HT1080 (cell line): ENCODE measurements at places on chromosomes 6 and 20. TPM values are rescaled to one million over a fixed set of nuclear protein-coding genes. Genes with fewer than 3 reads are reported as not detected.

The TCP11 gene
- total RNA-seq = 0.13 TPM in 1 of 2 replicates, not detected in the other

The PPP1R11 gene
- 36.7 and 43.5 TPM in 2 replicates for total RNA-seq

GRCh38 chr6:144928847-144929246, 643.7 kb downstream of the UTRN start:
- DNase-seq = no peak

The ECT2L gene
- total RNA-seq = not detected in 2 replicates

DNA sequence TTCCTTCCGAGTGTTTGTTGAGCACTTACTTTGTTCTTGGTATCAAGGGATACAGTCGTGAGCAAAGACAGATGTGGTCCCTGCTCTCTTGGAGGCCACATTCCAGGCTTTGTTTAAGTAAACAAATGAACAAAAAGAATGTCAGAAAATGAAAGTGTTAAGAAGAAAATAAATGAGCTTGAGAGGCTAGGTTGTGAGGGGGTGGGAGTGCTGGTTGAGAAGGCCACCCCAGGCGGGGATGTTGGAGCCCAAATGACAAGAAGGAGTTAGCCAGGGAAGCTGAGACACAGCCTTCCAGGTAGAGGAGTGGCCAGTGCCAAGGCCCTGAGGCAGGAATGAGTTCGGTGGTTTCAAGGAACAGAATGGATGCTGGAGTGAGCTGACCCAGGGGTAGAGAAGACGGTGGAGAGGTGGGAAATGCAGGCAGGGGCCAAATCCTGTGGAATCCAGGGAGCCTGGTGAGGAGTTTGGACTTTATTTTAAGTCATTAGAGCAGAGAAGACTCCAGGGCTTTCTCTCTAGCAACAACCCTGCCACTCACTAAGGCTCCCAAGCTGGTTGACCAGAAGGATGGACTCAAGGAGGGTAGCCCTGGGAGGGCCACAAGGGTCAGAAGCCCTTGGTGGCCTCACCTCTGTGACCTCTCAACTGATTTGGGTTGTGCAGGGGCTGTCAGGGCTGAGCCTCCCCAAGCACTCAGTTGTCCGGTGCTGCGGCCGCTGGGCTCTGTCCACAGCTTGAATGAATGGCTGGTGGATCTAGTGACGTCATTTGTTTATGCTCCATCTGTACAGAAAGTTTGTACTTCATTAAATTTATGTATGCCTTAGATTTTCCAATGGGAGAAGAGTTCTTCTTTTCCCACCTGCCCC, 66.0 kb upstream of the STX16 start:
- no peak for DNase-seq

The SRMS gene
- total RNA-seq = not detected in 2 replicates

- DNase-seq = no peak
Measured at GRCh38 chr6:73951183-73951582, 255.2 kb downstream of the CD109 start.

DNA sequence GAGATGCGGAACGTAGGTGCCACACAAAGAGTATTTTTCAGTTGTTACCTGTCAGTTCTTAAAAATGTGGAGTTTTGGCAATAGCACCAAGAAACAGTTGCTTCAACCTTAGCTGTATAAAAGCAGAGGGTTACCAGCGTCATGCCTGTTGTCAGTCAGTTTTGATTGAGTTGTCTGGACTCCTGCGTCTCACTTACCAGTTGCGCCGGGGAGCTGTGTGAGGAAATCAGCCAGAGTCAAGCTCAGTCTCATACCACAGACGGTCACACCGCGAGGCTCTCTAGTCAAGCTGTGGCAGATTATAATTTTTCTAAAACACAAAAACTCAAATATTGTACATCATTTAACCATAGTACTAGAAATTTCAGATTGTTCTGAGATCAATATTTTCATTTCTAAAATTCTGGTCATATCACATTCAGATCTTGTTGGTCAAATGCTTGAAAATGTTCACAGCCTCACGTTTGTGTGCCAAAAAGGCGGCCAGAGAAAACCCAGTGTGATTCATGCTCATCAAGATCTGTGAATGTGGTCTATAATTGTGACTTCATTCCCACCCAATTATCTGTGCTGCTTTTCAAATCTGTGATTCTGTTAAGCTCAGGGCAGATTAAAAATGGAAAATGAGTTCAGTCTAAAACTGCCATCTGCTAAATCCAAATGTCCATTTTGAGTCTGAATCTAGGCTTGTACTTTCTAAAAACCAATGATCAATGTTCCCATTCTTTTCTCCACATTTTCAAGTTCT, 37.5 kb downstream of the SASH1 start:
- DNase-seq = no peak

- no peak for DNase-seq
Measured at GRCh38 chr6:102774326-102774725, 1380.8 kb downstream of the GRIK2 start.

GRCh38 chr20:5100684-5101347, 18.9 kb downstream of the PCNA start:
- DNase-seq = peak; percentile 57

DNA sequence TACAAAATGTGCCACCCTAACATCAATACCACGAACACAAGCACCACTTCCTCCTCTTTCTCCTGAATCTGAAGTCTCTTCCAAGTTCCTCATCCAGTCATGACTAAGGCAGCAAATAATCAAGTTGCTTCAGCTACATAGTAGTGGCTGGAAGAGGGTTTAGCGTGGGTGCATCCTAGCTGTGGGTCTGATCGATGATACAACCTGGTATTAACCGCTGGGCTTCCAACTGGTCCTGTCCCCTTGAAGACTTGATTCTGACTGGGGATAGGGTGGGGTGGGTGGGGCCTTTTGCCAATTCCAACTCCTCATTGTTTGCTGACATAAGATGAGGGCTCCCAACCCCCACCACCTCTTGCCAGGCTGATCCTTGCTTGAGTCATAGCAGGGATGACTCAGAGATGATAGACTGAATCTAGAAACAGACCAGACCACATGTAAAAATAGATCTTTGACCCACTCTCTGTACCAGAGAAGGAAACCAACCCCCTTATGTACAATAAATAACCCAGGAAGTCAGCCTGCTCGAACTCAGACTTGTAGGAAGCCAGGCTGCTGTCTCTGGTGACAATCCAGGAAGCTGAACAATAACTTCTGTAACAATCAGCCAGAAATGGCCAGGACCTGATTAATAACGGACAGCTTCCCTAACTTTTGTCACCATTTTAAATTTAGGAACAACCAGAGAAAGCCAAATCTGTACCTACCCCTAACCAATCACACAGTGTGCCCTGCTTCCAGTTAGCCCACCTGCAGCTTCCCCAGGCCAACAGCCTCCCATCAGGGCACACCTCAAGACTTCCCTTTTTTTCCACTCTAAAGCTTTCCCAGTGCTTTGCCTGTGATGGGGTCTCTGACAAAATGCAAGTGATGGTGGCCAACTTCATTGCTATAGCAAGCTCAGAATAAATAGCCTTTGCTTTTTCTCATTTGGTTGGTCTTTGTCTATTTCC, 68.9 kb upstream of the FAM184A start:
- DNase-seq = peak; percentile 99

DNA sequence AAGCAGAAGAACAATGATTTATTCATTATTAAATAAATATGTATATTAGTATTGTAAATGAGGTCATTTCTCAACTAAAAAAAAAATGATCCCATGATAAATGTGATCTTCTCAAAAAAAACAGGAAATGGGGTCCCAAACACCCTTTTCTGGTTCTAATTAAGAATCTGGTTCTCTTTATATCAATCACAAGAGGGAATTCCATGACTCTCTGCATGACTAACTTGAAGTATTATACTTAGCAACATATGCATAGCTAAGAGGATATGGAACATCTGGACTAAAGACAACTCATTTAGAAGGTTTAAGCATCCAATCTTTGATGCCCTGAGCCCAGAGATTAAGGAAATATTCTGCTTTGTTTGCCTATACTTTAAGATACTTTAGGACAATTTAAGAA, 89.7 kb upstream of the EMILIN3 start:
- DNase-seq = no peak

DNA sequence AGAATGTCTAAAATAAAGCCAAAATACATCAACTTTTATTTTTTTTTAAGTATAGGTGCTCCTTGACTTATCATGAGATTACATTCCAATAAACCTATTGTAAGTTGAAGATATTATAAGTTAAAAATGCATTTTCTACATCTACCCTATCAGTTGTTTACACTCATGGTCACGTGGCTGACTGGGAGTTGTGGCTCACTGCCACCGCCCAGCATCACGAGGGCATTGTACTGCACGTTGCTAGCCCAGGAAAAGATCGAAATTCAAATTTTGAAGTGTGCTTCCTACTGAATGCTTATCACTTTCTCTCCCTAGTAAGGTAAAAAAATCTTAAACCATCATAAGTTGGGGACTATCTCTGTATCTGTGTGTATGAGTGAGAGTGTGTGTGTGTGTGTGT, 126.6 kb upstream of the RIN2 start:
- DNase-seq = no peak

DNA sequence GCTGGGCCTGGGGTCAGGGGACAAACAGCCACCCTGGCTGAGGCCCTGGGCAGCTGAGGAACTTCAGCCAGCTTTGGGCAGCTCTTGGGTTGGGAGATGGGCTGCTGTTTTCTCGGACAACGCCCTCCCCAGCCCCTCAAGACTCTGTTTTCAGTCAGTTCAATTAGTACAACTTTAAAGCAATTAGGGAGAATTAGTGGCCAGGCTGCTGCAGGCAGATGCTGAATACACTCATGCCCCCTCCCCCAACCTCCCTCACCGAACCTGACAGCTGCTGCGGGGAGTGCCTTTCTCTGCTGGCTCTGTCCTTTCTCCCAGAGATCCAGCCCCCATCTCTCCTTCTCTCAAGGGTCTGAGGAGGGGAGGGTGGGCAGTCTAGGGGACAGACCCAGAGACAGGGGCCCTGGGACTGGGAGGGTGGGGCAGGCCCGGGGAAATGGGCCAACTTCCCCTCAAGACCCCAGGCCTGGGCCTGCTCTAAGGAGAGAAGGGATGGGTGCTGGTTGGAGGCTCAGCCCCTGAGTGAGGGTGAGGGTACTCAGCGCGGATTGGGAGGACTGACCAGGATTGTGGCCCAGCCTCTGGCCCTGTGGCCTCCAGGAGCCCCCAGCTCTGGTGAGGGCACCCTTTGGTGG, 17.8 kb upstream of the MYT1 start:
- DNase-seq = no peak

The DHX16 gene
- total RNA-seq = 50.2 and 55.5 TPM in 2 replicates

DNA sequence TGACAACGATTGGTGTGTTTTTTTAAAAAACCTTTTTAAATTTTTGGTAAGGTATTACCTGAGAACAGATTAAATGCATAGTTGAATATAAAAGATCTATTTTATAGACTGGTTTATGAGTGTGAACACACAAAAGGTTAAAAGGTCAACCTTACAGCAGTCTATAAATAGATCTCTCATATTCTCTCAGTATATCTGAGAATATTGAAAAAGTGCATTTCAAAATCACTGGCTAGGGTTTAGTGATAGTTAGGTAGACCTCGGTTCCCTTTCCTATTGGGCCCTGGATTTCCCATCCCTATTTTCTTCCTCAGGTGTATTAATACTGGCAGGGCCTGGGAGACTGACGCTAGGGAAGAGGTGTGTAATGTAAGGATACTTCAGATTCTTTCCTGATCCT, 723 bp upstream of the ZNF451 start:
- DNase-seq = no peak

- no peak for DNase-seq
Measured at GRCh38 chr6:100255701-100256100, 209.0 kb downstream of the SIM1 start.
